ENCODE measurements at places on chromosomes 13 and 19.
A peak's percentile ranks its signal among the peaks of the same experiment; 100 is the strongest.

DNA sequence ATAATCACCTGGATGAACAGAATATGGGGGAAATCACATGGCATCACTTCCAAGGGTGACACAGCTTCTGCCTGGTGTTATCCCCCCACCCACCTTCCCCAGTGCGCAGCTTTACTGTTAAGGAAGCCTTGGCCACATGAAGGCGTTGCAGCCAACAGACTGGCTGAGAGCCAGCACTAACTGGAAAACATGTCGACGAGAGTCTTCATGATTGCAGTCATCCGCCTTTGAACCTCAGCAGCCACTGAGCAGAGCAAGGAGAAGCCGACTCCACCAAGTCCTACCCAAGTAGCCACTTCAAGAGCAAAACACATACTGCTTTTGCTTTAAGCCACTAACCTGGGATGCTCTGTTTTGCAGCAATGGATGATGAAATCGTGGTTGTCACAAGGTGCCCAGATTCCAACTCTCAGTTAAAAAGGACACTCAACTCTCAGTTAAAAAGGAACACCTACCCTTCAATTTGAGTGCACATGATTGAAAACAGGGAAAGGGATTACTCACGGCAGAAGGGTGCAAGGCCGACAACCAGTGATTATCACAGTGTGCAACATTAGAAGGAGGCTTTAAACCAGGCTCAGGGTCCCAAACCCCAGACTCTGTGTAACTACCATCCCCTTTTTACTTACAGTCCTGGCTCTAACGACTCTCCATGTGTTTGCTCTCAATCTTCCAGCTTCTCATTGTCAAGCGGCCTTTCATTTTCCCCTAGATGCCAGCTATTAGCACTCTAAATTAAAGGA is 149.1 kb downstream of the KLF12 start:
- no peak for DNase-seq

DNA sequence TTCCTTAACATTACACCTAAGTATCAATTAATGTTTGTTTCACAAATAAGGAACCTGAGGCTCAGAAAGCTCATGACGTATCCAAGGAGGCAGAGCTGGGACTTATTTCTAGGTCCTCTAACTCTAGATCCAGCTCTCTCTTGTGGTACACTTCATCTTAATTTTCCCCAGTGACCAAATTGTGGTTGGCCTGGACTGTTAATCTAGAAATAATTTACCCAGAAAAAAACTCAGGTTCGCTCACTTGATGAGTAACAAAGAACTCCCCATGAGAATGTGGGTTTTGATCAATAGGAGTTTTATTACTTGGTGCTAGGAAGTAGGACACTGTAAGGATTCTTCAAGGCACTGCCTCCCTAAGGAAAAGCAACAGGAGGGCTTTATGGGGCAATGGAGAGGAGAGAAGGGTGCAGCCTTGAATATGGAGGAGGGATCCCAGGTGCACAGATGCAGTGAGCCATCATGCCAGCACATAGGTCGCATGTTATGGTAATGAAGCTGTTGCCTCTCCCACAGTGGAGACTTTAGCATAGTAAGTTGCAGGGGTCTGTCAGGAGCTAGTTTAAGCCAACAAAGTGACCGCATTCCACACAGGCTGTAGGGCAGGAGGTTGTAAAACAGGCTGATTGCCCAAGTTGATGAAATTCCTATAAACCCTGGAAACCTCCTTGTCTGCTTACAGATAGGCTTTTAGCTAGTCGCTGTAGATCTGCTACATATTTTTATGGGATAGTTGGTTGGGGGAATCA is 14.7 kb downstream of the RAP2A start:
- DNase-seq: no peak

GRCh38 chr13:30997697-30998096 is 65.2 kb downstream of the TEX26 start:
- DNase-seq: no peak

GRCh38 chr13:27641711-27642502 is 20.2 kb downstream of the POLR1D start:
- no peak for DNase-seq

- no peak for DNase-seq
Measured at GRCh38 chr19:6226012-6226411, 53.8 kb downstream of the MLLT1 start.

GRCh38 chr19:41784743-41785142 is 11.6 kb upstream of the CEACAM3 start:
- DNase-seq: no peak

- DNase-seq: no peak
Measured at GRCh38 chr19:1373534-1374249, 10.0 kb upstream of the NDUFS7 start.

DNA sequence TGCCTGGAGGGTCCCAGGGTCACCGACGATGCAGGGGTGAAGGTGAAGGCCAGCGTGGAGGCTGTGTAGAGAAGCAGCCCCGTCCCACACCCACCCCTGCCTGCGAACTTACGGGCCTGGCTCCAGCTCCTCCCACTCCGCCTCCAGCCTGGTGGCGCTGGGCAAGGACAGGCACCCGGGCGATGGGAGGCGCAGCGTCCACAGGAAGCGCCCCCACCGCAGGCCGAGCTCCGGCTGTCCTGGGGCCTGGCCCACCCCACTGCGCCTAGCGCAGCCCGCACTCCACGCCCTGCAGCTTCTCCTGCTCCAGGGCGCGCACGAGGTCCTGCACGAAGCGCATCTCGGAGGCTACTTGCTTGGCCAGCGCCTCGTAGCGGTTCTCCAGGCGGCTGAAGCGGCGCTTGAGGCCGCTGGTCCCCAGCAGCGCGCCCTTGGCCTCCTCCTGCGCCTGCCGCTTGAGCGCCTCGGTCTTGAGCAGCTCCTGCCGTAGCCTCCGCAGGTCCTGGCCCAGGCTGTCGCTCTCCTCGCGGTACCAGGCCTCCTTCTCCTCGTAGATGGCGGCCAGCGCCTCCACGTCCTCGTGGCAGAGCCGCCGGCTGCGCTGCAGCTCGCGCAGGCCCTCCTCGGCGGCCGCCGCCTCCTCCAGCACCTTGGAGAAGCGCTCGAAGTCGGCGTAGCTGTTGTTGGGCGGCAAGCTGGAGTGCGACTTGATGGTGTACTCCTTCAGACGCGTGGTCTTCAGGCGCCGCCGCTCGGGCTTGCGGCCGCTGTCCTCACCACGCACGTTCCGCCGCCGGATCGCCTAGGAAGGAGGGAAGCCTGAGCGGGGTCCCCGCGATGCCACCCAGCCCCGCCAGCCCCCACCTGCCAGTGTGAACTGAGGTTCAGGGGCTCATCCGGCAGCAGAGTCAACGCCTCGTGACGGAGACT is 11.8 kb downstream of the DAPK3 start:
- DNase-seq: no peak

DNA sequence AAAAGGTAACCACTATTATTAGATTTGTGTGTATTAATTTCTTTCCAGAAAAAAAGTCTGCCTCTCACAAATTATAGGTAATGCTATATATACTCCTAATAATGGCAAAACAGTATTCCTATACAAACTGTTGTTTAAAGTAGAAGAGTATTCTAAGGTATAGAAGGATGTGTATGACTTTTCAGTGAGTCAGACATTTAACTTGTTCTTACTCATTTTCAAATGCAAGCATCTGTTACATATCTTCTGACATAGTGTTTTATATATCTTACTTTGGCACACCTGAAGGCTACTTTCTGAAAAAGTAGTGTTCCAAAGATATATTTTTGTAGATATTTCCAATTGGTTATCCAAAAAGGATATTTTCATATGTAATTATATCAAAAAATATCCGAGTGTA is 3.5 kb upstream of the SLITRK5 start:
- no peak for DNase-seq

DNA sequence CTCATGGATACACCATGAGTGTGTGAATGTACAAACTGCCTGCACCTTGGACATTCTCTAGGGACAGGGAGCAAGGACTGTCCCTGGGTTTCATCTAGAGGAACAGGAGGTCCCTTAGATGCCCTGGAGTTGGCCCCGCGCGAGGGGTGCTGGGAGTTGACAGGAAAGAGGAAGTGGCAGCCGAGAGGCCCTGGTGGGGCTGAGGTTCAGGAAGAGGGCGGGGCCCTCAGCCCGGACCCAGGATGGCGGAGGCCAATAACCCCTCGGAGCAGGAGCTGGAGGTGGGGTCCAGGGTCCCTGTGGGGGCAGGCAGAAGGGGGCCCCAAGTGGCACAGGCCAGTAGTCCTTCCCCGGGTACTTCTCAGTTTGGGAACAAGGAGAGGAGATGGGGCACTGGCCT is 6.9 kb downstream of the PKN1 start:
- peak; percentile 58 for DNase-seq

DNA sequence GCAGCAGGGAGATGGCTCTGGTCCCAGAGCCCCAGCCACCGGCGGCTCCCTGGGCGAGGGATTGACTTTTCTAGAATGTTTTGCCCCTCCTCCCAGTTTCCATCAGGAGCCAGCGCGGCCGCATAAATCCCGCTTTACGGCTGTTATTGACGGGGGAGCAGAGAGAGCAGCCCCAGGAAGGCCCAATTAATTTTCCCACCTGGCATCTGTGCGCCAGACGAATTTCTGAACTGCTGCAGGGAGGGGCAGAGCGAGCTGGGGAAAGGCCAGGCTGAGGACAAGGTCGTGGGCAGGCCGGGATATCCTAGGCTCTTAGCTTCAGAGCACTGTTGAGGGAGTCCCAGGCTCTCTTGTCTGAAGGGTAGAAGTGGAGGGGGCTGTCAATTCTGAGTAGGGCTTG is 24.7 kb downstream of the ZNRF4 start:
- no peak for DNase-seq

- peak; percentile 63 for DNase-seq
Measured at GRCh38 chr13:98461486-98462240, 115.2 kb downstream of the STK24 start.

GRCh38 chr13:66840621-66841020 is 389.5 kb downstream of the PCDH9 start:
- no peak for DNase-seq

DNA sequence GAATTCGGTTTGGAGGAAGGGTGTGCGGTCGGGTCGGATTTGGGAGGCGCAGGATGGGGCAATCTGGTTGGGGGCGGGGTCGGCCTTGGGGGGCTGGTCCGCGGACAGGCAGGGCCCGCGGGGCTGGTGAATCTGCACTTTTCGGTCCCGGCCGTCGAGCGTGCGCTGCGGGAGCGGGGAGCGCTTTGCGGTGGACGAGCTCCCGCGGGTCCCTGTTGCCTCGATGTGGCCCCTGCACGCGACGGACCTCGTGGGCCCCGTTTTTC is 11.9 kb downstream of the PEAK3 start:
- no peak for DNase-seq

- DNase-seq: no peak
Measured at GRCh38 chr13:64154514-64154913, 2738.9 kb upstream of the PCDH20 start.

DNA sequence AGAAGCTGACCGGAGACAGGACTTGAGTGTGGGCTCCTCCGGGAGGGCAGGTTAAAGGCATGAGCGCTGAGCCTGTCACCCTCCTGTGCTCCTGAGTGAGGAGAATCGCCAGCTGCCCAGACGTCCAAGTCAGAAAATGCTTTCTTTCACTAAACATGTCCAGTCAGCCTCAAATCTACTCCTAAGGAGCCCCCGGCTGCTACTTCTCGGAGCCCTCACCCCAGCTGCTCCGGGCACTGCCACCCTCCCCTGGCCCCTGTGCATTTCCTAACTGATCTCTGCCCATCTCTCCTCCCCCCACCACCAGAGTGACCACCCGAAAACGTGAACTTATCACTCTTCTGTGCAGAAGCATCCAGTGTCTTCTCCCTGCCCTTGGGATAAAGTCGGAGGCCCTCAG is 277.5 kb upstream of the SOX1 start:
- no peak for DNase-seq

GRCh38 chr19:40702337-40703012 is 12.0 kb upstream of the NUMBL start:
- peak; percentile 78 for DNase-seq

DNA sequence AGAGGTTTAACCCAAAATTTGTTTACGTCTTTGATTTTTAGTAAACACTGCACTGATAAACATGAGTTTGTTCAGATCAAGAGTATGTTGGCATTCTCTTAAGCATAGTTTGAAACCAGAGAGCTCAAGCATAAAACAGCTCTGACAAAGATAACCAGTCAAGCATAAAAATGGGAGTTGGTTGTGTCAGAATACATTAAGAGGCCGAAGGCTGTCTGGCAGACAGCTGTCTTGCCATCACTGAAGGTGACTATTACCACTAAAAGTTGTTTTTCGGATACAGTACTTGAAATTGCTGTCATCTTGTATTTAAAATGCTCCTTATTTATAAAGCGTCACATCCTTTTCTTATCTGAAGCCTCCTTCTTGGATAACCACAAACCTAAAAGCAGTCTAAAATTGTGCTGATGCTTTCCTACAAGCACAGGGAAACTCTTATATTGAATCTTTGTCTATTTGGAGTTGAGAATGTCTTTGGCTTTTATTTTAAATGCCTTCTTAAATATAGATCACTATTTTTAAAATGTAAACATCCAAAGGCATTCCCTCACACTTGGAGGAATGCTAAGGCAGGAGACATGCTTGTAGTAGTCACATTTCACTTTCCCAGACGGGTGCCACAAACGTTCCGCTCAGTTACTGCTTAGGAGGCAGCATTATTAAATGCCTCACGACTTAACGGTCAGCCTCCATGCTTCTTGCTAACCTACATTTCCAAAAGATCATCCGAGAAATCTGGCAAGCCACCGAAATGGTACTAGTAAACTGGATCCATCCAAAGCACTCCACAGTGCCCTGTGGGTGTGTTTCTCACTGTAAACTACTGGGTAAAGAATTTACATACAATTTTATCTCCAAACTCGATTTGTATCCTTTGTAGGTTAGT is 1.5 kb downstream of the SMAD9 start:
- DNase-seq: peak; percentile 44

- no peak for DNase-seq
Measured at GRCh38 chr19:17658666-17659065, 29.5 kb downstream of the UNC13A start.

DNA sequence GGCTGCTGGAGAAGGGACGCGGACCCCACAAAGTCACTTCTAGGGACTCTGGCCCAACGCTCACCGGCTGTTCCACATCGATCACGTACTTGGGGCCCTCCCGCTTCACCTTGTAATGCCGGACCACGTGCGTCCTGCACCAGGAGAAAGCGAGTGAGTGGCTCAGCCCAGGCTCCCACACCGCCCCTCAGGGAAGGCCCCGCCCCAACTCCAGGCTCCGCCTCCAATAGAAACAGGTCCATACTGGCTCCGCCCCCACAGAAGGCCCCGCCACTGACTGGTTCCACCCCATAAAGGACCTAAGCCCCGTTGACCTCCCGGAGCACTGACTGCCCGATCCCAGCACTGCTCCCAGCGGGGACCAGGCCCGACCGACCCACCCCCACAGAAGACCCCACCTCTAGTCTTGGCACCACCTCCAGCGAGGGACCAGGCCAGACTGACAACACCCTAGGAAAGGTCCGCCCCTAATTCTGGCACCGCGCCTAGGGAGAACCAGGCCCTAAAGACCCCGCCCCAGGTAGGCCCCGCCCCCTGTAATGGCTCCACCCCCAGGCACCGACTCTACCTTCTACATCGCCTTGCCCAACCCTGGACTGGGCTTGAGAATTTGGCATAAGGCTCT is 11.3 kb downstream of the STAP2 start:
- DNase-seq: peak; percentile 86

- DNase-seq: no peak
Measured at GRCh38 chr13:95607366-95607765, 37.1 kb downstream of the DZIP1 start.

- no peak for DNase-seq
Measured at GRCh38 chr19:40355975-40356680, 7.6 kb downstream of the PLD3 start.

GRCh38 chr13:73870970-73871935 is 263.0 kb downstream of the KLF12 start:
- peak; percentile 79 for DNase-seq
